ENCODE measurements at places on chromosomes 2 and 18. TPM values are rescaled to one million over a fixed set of nuclear protein-coding genes. Genes with fewer than 3 reads are reported as not detected.

GRCh38 chr2:95086017-95086416 lies 35.6 kb downstream of the MRPS5 start:
- no peak for DNase-seq

- DNase-seq = no peak
These were observed 94.4 kb downstream of the CRIM1 start for GRCh38 chr2:36449943-36450392.

PAIP2B gene
- 14.7 TPM for total RNA-seq

DNA sequence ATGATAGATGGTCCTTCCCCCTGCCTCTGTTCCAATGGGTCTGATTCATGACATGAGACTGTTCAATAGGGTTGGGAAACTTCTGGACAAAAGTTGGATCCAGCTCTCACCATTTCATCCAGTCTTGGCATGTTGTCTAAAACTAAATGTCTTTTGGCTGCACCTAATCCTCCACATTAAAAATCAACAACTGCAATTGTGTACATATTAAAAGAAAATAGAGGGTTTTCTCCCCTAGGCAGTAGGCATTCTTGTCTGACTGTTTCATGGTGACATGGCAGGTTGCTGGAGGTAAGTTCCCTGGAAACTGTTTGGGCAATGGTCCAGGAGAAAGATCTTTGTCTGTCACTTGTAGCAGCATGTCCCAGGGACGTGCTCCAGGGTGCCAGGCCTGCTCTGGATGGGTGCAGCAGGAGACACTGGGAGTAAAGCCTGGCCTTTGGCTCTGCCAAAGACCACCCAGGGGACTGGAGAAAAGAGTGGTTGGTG lies 135.8 kb downstream of the TCF4 start:
- no peak for DNase-seq

GRCh38 chr18:25284861-25285550 lies 67.0 kb downstream of the ZNF521 start:
- peak; percentile 43 for DNase-seq
